NCI-H2029 (cell line): ENCODE measurements at places on chromosomes 4 and X.

GRCh38 chr4:41436419-41436818, 101.5 kb upstream of the LIMCH1 start:
- no peak for DNase-seq

DNA sequence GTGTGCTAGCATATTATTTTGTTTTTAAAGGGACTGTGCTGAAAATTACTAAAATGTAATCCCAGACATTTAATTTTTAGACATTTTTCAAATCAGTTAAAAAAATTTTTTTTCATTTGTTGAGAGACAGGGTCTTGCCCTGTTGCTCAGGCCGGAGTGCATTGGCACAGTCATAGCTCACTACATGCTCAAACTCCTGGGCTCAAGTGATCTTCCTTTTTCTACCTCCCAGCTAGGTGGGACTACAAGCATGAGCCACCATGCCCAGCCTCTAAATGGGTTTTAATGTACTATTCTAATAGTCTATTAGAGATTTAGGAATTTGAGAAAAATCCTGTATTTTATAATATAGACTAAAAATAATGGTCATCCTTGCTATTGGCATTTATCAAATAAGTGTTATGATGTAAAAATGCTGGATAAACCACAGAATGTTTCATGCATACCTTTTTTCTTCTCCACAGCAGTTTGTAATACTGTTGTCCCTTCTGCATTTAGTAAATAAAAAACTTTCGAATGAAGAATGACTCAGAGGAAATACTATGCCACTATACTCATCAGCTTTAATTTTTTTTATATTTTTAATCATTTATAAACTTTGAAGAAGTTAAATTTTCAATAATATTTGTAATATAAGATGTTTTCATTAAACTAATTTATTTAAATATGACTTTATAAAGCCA, 29.9 kb downstream of the CPEB2 start:
- DNase-seq: no peak

DNA sequence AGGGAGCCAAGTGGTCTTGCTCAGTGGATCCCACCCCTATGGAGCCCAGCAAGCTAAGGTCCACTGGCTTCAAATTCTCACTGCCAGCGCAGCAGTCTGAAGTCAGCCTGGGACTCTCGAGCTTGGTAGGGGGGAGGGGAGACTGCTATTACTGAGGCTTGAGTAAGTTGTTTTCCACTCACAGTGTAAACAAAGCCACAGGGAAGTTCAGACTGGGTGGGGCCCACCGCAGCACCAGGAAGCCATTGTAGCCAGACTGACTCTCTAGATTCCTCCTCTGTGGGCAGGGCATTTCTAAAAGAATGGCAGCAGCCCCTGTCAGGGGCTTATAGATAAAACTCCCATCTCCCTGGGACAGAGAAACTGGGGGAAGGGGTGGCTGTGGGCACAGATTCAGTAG, 721.0 kb upstream of the NDST4 start:
- DNase-seq: no peak

DNA sequence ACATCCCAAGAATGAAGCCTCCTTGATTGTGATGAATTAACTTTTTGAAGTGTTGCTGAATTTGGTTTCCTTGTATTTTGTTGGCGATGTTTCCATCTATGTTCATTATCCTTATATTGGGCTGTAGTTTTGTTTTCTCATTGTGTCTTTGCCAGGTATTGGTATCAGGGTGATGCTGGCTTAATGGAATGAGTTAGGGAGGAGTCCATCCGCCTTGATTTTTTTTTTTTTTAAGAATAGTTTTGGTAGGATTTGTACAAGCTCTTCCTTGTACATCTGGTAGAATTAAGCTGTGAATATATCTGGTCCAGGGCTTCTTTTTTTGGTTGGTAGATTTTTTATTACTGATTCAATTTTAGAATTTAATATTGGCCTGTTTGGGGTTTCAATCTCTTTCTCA, 166.1 kb upstream of the WDFY3 start:
- no peak for DNase-seq

DNA sequence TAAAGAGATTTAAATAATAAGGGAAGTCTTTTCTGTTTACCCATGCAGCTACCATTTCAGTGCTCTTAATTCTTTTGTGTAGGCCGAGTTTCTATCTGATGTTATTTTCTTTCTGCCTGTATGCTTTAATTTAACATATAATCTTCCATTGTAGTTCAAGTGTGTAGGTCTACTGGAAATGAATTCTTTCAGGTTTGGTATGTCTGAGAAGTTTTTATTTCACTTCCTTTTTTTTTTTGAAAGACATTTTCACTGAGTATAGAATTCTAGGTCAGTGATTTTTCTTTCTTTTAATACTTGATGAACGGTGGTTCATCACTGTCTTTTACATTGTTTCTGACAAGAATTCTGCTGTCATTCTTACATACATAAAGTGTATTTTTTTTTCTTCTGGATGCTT, 42.1 kb downstream of the VAMP7 start:
- no peak for DNase-seq

GRCh38 chr4:24476282-24476681, 108.1 kb downstream of the DHX15 start:
- DNase-seq: no peak
